ENCODE measurements at places on chromosomes 12 and 14. TPM values are rescaled to one million over a fixed set of nuclear protein-coding genes. Genes with fewer than 3 reads are reported as not detected.

DNA sequence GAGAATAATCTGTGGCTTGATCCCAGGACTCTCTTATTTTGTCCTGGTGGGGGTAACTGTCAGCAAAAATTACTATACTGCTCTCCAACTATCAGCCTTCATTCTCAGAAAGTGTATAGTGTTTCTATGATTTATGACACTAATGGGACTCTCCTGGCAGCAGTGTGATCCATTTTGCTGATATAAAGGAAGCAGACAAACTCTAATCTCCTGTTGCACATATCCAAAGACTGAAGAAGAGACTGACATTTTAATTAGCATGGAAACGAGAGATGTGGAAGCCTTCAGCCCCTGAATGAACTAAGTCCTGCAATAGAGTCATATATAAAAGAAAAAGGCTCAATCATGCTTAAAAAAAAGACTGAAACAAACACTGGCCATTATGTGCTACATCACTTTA is 127.8 kb upstream of the SSTR1 start:
- DNase-seq, result peak; percentile 16

DNA sequence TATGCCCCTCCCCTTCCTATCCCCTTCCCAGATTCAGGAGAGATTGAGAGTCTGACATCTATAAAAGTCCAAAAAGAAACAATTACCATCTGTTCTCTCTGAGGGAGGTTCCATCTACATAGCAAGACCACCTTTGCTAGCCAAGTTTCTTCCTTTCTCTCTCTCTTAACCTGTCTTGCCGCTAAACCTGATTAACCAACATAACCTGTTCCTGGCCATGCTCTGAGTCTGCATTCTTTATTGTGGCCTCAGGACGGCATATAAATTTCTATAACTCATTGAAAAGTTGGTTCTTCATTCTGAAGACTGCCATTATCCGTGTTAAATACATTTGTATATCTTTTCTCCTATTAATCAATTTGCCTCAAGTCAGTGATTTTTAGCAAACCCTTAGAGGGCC is 594.0 kb downstream of the KCNH5 start:
- no peak for DNase-seq

POTEG gene
- not detected for total RNA-seq

DNA sequence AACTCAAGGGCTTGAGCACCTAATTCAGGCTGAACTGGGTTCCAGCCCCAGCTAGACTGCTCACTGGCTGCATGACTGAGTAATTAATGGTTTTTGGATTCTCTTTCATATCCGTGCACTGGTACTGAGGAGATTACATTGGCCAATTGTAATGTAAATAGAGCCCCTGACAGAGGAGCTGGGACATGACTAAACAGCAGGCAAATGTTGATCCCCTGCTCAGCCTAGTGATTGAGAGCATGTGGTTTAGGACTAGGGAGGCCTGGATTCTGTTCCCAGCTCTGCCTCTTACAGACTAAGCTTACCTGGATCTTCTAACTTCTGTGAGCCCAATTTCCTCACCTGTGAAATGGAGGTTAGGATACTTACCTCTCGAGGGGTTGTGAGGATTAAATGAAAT is 204.3 kb downstream of the ESR2 start:
- DNase-seq, result peak; percentile 29

GRCh38 chr12:84912198-84913128 is at the start of gene SLC6A15:
TSS of gene SLC6A15 (minus strand) at chr12:84912799. CDS start at chr12:84892120, 20,679 bp downstream.
- peak; percentile 60 for DNase-seq

- peak; percentile 50 for DNase-seq
These were observed 165.8 kb downstream of the EMP1 start for GRCh38 chr12:13362260-13362841.

GRCh38 chr14:76752744-76753143 is 8.5 kb upstream of the VASH1 start:
- DNase-seq, result no peak

DNA sequence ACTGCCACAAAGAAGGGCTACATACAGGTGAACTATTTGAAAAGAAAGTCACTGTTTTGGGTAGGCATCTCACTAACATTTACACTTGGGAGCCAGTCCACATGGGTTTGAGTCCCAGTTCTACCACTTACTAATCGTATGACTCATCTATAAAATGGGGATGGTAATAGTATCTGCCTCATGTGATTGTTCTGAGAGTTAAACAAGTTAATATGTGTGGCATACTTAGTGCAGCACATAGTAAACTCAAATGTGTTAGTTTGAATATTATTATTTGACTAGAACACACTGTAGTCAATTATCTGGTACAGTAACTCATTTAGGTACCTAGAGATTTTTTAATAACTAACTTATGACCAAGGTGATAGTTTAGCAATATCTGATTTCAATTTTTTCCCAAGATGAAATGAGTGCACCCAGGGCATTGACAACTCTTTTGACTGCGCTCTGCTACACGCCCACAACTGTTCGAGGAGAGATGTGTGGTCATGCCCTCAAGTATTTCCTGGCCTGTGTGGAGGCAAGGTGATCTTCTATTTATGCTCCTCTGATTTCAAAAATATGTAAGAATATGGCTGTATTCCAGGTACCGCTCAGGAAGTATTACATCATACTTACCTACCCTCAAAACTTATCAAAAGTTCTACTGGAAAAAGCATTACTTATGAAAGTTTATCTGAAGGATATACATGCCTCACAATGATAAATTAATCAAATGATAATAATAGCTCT is 210.6 kb upstream of the EGLN3 start:
- no peak for DNase-seq
